ENCODE measurements at places on chromosomes 16 and 17.

GRCh38 chr17:74471341-74471740, 4.9 kb downstream of the CD300A start:
- DNase-seq, result no peak

- no peak for DNase-seq
Measured at GRCh38 chr17:79821331-79822095, 17.7 kb downstream of the CBX4 start.

GRCh38 chr16:80125677-80126076, 415.1 kb upstream of the DYNLRB2 start:
- DNase-seq, result no peak

- no peak for DNase-seq
Measured at GRCh38 chr16:58118801-58119508, 10.2 kb downstream of the CFAP20 start.

- no peak for DNase-seq
Measured at GRCh38 chr16:49484936-49485335, 111.3 kb downstream of the C16orf78 start.

- DNase-seq, result no peak
Measured at GRCh38 chr16:89026121-89026612, 49.2 kb upstream of the CBFA2T3 start.

DNA sequence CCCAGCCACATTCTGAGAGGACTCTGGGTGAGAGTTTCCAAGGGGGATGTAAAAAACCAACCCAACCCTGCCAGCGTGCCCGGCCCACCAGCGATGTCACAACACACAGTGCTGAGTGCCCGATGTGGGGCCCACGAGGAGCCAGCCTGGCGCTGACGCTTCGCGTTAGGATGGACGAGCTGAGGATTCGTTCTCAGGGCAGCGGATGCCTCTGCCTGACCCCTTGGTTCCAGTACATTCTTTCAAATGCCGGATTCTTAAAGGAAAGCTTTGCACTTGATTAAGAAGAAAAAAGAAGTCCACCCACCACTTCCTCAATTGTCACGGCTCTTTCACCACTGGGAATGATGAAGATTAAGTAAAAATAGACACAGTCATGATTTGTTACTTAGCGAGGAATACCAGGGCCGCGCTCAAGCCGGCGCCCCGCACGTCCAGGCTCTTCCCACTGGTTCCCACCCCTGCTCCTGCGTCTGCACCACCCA, 79.4 kb downstream of the IRF8 start:
- no peak for DNase-seq

DNA sequence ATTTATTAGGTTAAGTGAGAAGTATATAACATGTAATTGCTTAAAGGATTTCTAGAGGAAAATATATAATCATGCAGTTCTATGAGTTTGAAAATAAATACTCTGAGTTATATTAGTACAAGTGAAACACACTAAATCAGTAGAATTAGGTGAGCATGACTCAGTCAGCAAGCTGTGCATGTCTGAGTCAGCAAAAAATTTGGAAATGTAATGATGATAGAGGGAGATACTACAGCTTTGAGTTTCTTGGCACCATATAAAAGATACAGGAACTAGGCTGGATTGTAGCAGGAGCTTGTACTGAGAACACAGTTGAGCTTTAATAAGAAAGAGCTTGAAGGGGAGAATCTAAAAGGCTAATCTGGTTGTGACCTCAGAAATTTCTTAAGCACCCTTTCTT, 1224.6 kb downstream of the CDH8 start:
- no peak for DNase-seq

DNA sequence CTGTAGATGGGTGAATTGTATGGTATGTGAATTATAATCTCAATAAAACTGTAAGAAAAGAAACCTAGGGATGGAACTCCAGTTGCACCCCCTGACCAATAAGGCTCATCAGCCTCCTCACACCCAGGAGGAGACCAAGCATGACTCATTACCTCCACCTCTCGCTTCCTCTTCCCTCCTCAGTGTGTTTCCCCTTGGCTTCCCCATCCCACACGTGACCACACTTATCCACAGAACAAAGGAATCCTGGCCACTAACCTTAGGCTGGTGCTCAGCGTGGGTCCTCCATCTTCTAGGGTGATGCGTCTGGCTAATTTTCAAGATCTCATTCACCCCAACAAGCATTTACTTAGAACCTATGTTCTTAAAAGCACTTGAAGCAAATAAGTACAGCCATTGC, 36.2 kb upstream of the MAP3K14 start:
- no peak for DNase-seq

GRCh38 chr16:7512503-7512902, 179.9 kb downstream of the RBFOX1 start:
- DNase-seq, result no peak

DNA sequence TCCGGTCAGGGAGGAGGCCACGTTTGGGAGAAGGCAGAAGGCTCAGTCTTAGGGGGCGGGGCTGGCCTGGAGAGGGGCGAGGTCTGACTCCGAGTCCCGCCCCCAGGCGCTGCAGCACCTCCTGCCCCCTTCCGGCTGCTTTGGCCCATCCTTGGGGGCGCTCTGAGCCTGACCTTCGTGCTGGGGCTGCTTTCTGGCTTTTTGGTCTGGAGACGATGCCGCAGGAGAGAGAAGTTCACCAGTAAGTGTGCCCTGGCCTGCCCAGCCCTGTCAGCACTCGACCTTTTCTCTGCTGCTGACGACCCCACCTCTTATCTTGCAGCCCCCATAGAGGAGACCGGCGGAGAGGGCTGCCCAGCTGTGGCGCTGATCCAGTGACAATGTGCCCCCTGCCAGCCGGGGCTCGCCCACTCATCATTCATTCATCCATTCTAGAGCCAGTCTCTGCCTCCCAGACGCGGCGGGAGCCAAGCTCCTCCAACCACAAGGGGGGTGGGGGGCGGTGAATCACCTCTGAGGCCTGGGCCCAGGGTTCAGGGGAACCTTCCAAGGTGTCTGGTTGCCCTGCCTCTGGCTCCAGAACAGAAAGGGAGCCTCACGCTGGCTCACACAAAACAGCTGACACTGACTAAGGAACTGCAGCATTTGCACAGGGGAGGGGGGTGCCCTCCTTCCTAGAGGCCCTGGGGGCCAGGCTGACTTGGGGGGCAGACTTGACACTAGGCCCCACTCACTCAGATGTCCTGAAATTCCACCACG, 1.5 kb downstream of the TNFRSF12A start:
- peak; percentile 79 for DNase-seq

- DNase-seq, result no peak
Measured at GRCh38 chr16:68200088-68200783, 35.7 kb downstream of the ESRP2 start.

GRCh38 chr17:50148226-50149090, 2.0 kb downstream of the PPP1R9B start:
- no peak for DNase-seq

DNA sequence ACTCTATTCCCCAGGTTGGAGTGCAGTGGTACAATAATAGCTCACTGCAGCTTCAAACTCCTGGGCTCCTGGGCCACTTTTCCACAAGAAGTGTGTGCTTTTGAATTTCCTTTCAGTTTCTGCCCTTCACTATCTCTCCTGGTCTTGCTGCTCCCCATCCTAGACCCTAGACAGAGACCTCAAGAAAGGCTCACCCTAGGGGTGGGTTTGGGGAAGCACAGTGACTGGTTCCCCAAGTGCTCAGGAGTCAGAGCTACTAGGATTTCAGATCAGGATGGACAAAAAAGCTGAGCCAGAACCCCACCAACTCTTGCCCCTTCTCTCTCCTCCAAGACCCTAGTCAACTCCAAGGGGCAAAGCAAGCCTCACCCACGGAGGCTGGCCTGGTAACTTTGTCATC, 1.6 kb upstream of the SEBOX start:
- no peak for DNase-seq

GRCh38 chr17:47831934-47832327, 461 bp downstream of the LRRC46 start:
- DNase-seq, result no peak

- DNase-seq, result no peak
Measured at GRCh38 chr17:19629449-19629848, 19.1 kb upstream of the ALDH3A2 start.

DNA sequence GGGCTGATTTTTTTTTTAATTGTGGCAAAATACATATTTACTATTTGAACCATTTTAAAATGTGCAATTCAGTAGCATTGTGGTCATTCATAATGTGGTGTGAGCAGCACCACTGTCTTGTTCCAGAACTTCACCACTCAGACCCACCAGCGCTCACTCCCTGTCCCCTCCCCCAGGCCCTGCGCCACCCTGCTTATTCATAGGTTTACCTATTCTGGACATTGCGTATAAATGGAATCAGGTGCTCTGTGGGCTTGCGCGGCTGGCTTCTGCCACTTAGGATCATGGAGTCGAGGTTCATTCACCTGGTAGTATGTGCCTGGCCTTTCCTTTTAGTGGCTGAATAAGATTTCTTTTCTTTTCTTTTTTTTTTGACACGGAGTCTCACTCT, 59.4 kb downstream of the NT5M start:
- no peak for DNase-seq

GRCh38 chr16:23343643-23344612, 41.8 kb downstream of the SCNN1B start:
- DNase-seq, result no peak

- peak; percentile 90 for DNase-seq
Measured at GRCh38 chr17:5584383-5585286, at the start of gene NLRP1. Gene NLRP1 (minus strand): TSS chr17:5584509. CDS start chr17:5583957, 552 bp downstream.

- no peak for DNase-seq
Measured at GRCh38 chr17:81003711-81004475, 12.3 kb downstream of the CHMP6 start.

DNA sequence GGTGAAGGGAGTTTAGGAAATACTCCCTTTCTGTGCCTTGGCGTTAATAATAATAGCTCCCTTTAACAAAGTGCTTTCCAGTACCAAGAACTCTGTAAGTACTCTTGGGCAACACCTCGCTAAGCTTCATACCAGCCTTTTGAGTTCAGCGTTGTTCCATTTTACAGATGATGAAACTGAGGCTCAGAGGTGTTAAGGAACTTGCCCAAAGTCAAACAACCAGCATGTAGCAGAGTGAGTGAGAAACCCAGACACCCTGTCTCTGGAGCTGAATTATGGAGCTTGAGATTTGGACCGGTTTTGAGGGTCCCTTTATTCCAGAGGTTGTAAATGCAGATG, 607 bp downstream of the KATNIP start:
- no peak for DNase-seq

DNA sequence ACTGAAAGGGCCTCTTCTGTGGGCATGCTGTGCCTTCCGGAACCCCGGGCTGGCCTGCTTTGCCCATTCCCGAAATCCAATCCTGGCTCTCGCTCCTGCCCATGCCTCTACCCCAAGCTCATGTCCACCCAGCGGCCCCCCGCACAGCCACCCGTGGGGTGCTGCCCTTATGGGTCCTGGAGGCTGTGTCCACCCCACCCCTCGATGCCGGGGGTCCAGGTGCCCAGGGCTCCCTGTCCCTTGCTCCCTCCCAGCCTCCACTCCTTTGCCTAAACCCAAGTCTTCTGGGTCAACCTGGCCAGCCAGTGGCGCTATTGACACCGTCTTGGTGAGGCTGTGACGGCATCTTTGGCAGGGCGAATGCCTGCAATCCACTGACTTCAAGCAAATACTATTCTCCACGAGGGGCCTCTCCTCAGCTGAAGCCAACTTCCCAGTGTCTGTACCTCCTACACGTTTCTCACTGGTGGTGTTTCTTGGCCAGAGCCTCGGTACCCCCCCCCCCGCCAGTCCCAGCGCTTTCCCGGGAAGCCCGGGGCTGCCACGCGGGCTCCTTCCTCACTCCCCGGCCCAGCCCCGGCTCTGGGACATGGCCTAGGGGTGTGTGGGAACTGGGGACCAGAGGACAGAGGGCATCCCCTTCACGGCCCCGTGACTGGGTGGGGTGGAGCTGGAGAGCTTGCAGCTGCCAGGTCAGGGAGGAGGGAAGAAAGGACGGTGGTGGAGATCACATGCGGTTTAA, 12.2 kb upstream of the DUS1L start:
- no peak for DNase-seq

GRCh38 chr17:76048711-76049110, 21.6 kb upstream of the EVPL start:
- no peak for DNase-seq

- DNase-seq, result no peak
Measured at GRCh38 chr17:75277664-75278071, 6.6 kb upstream of the MIF4GD start.

- no peak for DNase-seq
Measured at GRCh38 chr17:49990921-49991320, 4.1 kb downstream of the DLX3 start.

GRCh38 chr17:50815400-50815799, 20.0 kb upstream of the WFIKKN2 start:
- no peak for DNase-seq

DNA sequence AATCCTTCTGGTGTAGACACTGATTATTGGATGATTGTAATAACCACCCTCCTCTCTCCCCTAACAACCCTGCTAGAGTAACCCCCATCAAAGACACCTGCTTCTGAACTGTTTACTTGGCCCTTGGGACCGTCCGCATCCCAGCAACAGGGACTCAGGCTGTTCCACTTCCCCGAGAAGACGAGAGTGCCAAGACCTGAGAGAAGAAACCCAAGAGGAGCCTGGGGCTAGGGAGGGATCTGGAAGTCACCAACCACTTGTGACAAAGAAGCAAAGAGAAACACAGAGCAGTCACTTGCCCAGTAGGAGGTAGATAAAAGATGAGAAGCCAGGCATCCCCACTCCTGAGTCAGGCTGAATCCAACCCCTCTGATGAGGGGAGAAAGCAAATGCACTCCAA, 84.3 kb downstream of the CDH11 start:
- DNase-seq, result no peak

DNA sequence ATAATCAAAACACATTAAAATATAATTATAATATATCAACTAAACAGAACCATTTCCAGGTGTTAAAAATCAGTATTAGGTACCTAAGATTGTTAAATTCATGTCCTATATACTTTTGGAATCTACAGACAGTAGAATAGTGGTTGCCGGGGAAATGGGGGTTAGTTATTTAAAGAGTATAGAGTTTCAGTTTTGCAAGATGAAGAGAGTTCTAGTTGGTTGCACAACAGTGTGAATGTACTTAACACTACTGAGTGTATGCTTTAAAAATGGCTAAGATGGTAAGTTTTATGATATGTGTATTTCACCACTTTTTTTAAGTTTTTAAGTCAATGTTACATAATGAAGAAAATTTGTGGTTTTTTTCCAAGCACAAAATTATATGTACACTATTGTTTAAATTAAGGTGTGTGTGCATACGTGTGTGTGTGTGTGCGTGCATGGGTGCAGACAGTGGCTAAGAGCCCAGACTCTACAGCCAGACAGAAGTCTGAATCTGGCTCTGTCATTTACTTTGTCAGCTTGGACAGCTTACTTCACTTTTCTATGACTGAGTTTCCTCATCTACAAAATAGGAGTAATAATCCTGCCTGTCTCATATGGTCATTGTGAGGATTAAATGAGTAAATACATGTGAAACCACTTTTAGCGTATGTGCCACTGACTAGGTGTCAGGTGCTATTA, 25.3 kb upstream of the PHAF1 start:
- DNase-seq, result no peak

DNA sequence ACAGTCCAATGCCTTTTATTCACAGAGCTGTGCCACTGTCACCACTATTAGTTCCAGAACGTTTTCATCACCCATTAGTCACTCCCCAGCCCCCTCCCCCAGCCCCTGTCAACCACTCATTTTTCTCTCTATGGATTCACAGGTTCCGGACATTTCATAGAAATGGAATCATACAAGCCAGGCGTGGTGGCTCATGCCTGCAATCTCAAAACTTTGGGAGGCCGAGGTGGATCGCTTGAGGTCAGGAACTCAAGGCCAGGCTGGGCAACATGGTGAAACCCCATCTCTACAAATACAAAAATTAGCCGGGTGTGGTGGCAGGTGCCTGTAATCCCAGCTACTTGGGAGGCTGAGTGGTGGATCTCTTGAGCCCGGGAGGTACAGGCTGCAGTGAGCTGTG, 759 bp upstream of the PAM16 start:
- no peak for DNase-seq

Data from kidney capillary endothelial cell (primary cell).